Caudate nucleus (tissue), 63 donors: ENCODE measurements at places on chromosomes 13 and 19.

DNA sequence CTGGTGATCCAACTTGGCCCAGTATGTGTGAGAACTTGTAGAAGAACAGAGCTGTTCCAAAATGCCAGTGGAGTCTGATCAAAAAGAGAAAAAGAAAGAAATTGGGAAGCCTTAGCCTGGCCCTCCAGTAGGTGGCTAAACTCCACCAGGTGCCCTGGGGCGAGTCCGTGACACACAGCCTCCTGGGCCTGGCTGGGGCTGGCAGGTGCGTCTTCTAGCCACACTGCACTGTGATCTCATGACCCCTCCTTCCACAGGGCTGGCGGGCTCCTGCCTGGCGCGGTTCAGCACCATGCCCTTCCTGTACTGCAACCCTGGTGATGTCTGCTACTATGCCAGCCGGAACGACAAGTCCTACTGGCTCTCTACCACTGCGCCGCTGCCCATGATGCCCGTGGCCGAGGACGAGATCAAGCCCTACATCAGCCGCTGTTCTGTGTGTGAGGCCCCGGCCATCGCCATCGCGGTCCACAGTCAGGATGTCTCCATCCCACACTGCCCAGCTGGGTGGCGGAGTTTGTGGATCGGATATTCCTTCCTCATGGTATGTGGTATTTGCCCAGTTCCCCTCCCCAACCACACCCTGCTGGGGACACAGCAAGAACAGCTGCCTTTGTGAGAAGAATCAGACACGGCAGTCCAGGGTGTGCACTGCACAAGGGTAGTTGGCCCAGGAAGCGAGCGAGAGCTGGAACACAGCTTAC is 53.7 kb downstream of the RAB20 start:
- DNase-seq = no peak

GRCh38 chr19:10636304-10636972 is 11.1 kb downstream of the SLC44A2 start:
- DNase-seq = no peak

- no peak for DNase-seq
Observed at GRCh38 chr19:19597809-19598306, 20.6 kb downstream of the PBX4 start.

GRCh38 chr19:55136399-55137102 is 12.5 kb downstream of the TNNT1 start:
- no peak for DNase-seq

DNA sequence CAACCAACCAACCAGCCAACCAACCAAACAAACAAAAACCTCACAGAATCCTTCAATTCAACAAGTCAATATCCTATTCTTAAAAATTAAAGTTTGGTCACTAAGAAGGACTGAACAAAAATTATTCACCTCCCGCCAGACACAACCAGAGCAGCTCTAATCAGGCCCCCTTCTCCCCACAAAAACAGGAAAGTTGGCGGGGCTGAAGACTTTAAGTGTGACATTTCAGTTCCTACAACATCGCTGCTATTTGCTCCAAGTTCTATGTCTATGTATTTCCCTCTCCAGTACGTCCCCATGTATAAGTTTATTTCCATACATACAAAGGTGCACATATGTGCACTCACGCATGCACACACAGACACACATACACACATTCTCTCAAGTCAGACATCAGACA is 32.8 kb upstream of the STK24 start:
- DNase-seq = no peak

GRCh38 chr19:42455086-42455485 is 12.3 kb upstream of the CXCL17 start:
- DNase-seq = no peak

DNA sequence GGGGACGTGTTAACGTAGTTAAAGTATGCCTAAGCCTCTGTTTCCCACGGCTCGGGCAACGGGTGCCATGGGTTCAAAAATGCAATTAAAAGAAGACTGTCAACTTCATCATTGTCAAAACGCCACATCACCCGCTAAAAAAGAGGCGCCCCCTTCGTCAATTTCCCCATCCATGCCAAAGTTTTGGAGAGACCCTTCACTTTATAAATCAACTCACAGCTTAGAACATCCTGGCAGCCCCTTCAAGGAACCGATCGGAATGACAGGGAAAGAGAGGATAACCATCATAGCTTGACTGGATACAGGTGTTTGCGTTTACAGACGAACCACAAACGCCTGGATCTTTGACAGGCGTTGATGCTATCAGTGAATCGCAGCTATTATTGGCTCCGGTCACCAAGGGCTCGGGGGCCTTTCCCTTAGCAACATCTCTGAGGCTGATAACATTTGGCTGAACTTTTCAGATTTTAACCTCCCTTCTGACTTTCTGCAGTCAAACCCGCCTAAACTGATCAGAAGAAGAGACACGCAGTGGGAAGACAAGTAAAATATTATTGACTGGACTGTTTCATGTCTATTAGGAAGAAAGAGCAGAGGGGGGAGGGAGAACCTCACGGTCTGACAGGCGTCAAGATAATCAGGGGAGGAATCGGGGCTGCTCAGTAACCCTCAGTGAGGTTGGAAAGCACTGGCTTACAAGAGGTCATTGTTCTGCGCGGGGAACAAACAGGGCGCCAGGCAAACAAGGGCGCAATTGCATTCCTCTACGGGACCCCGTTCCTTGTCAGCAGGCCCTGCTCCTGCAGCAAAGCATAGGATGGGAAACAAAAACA is 322.5 kb upstream of the ZNF507 start:
- DNase-seq = no peak
